Activated CD4-positive, alpha-beta memory T cell treated with anti-CD3 and anti-CD28 coated beads for 36 hours (primary cell): ENCODE measurements at places on chromosomes 1 and 21. TPM values are rescaled to one million over a fixed set of nuclear protein-coding genes. Genes with fewer than 3 reads are reported as not detected.
A peak's percentile ranks its signal among the peaks of the same experiment; 100 is the strongest.

IFI44L gene
- total RNA-seq, result 32.8 TPM

- H3K27me3 ChIP-seq, result peaks cover 13% of the 10 kb centered on the region
- no peak overlapping the region for H3K4me3 ChIP-seq
- no peaks in the 10 kb centered on the region for H3K4me1 ChIP-seq
- DNase-seq, result no peak
- no peak overlapping the region for H3K27ac ChIP-seq
Measured at GRCh38 chr1:56788588-56788987, 30.6 kb downstream of the FYB2 start.

KDF1 gene
- not detected for total RNA-seq

CD48 gene
- total RNA-seq, result 190 TPM

DNA sequence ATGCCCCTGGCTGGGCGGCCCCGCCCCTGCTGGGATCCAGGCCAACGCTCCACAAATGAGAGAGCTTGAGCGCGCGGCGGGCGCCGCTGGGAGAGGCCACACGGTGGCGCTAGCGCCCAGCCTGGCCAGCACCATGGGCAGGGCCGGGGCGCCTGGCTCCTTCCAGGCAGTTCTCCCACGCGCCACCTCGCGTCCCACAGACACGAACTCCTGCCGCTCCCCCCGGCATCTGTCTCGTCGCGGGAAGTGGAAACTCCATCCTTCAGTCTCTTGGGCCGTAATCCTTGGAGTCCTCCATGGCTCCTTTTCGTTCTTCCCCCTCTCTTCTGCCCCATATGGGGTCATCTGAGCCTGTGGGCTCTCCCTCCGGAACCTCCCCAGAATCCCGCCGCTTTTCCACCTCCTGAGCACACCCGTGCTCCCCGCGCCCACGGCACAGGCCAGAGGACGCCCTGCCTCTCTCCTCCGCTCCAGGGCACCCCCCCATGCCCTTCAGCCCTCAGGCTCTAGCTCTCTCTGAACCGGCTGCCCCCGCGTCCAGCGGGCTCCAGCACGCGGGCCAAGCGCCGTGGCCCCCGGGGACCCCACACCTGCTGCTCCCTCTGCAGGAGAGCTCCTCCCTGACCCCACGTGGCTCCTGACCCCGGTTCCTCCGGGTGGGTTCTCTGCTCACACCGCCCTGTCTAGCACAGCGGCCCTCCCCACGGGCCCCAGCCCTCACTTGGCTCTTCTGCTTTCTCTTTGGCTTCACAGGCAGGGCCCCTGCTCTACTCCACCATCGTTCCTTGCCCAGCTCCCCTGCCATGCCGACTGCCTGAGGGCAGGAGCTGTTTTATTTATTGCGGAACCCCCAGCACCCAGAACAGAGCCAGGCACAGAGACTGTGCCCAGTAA is 31.9 kb upstream of the EDN2 start:
- H3K27me3 ChIP-seq, result no peaks in the 10 kb centered on the region
- H3K27ac ChIP-seq, result peak overlapping the region; percentile 20
- peaks cover 47% of the 10 kb centered on the region for H3K36me3 ChIP-seq
- peak; percentile 78 for DNase-seq
- H3K4me1 ChIP-seq, result peaks cover 6% of the 10 kb centered on the region

GRCh38 chr1:107683191-107683657 is 281.8 kb downstream of the VAV3 start:
- no peaks in the 10 kb centered on the region for H3K27me3 ChIP-seq
- H3K4me3 ChIP-seq, result no peak overlapping the region
- no peaks in the 10 kb centered on the region for H3K36me3 ChIP-seq
- H3K4me1 ChIP-seq, result no peaks in the 10 kb centered on the region

ZBTB18 gene
- total RNA-seq, result 4.7 TPM

DNA sequence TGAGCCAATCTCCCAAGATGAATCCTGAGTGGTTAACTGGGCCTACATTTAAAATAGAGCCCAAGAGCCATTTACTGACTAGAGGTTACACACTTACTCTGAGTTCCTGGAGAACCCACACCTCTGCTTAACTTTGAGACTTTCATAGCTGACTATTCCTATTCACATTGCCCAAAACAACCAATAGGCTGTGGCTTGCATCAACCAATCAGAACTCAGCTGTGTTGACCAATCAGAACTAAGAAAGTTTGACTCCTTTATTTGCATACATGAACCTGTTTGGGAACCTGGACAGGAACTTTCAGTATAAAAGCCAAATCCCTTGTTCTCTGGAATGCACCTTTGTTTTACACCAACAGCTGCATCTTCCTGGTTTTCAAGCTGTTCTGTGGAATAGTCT is 9.5 kb downstream of the ZSWIM5 start:
- H3K4me1 ChIP-seq, result peaks cover 2% of the 10 kb centered on the region
- DNase-seq, result no peak
- H3K27ac ChIP-seq, result no peak overlapping the region
- H3K27me3 ChIP-seq, result no peaks in the 10 kb centered on the region
- H3K36me3 ChIP-seq, result no peaks in the 10 kb centered on the region
- no peak overlapping the region for H3K4me3 ChIP-seq

YBX1 gene
- total RNA-seq, result 1,101 TPM

NUP210L gene
- 0.12 TPM for total RNA-seq

DNA sequence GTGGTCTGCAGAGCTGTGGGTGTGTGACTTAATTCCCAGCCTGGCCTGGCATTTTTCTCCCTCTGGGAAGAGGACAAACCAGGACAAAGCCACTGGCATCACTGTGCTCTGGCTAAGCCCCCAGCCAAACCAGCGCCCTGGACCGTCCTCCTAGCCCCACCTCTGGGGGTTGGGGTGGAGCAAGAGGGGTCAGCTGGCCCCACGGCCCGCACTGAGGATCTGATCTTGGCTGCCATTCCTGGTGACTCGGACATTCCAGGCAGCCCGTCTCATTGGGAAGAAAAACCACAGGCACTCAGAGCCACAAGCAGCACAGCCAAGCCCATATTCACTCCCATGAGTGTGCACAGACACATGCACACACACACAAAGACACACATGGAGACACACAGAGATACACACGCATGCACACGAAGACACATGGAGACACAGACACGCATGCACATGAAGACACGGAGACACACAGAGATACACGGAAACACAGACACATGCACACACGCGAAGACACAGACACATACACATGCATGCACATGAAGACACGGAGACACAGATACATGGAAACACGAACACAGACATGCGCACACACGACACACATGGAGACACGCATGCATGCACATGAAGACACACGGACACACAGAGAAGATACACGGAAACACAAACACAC is 2.3 kb upstream of the MXRA8 start:
- H3K27ac ChIP-seq, result no peak overlapping the region
- H3K27me3 ChIP-seq, result peaks cover 6% of the 10 kb centered on the region
- no peaks in the 10 kb centered on the region for H3K36me3 ChIP-seq
- H3K4me3 ChIP-seq, result no peak overlapping the region

- peaks cover 7% of the 10 kb centered on the region for H3K27me3 ChIP-seq
- H3K27ac ChIP-seq, result no peak overlapping the region
- no peaks in the 10 kb centered on the region for H3K36me3 ChIP-seq
- peaks cover 3% of the 10 kb centered on the region for H3K4me1 ChIP-seq
- no peak overlapping the region for H3K4me3 ChIP-seq
Measured at GRCh38 chr1:244820131-244820530, 15.3 kb upstream of the COX20 start.

- DNase-seq, result peak; percentile 98
- H3K4me3 ChIP-seq, result peak within 1 kb of the TSS; percentile 96
- peaks cover 50% of the 10 kb centered on the region for H3K36me3 ChIP-seq
- H3K27me3 ChIP-seq, result no peaks in the 10 kb centered on the region
Measured at GRCh38 chr1:156816561-156817328, at the start of gene SH2D2A. Gene SH2D2A, minus strand, starts transcription at chr1:156816848. Its CDS starts 140 bp downstream, at chr1:156816708.

UBL4B gene
- total RNA-seq, result not detected

RO60 gene
- total RNA-seq, result 56.5 TPM

PRMT6 gene
- total RNA-seq, result 9.7 TPM

KRTAP21-2 gene
- total RNA-seq, result not detected

DNA sequence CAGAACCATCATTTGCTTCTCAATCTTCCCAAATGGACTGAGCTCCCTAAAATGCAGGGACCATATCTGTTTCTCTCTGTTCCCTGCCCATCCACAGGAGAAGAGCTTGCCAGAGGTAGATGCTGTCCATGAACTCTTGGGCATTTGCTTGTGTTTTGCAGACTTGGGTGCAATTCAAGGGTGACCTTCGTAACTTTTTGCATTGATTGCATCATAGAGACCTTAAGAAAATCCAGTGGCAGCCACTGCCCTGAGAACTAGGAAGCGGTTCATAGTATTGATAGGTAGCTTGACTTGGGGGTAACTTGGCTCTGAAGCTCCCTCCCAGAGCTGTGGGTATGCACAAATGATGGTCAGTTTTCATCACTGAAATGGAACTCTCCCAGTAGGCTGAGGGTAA is 34.3 kb upstream of the EDEM3 start:
- no peak for DNase-seq
- no peak overlapping the region for H3K27ac ChIP-seq
- H3K27me3 ChIP-seq, result no peaks in the 10 kb centered on the region
- H3K36me3 ChIP-seq, result peaks cover 12% of the 10 kb centered on the region

ZBTB8A gene
- total RNA-seq, result 0.27 TPM

GRCh38 chr1:111419037-111419436 is 8.5 kb downstream of the OVGP1 start:
- DNase-seq, result no peak
- no peaks in the 10 kb centered on the region for H3K27me3 ChIP-seq
- peaks cover 18% of the 10 kb centered on the region for H3K36me3 ChIP-seq
- H3K27ac ChIP-seq, result no peak overlapping the region
- H3K4me1 ChIP-seq, result no peaks in the 10 kb centered on the region

DNA sequence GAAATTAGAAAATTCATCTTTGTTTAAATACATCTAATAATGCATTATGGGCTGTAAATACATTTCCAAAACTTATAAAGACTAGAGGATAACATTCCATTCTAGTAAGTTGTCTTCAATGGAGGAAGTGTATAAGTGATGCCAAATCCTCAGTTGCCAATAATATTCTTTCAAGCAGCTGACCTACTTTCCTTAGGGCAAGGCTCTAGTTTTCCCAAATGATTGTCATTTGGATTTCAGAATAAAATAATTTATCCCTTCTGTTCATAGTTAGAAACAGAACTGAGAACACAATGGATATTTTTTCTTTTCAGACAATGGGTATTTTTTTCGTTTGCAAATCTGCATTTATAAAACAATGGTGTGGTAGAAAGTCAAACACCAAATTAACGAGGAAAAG is 354.9 kb upstream of the ADAMTS5 start:
- no peak overlapping the region for H3K4me3 ChIP-seq
- H3K4me1 ChIP-seq, result no peaks in the 10 kb centered on the region
- H3K36me3 ChIP-seq, result no peaks in the 10 kb centered on the region
- no peak for DNase-seq

PADI1 gene
- total RNA-seq, result not detected

DNA sequence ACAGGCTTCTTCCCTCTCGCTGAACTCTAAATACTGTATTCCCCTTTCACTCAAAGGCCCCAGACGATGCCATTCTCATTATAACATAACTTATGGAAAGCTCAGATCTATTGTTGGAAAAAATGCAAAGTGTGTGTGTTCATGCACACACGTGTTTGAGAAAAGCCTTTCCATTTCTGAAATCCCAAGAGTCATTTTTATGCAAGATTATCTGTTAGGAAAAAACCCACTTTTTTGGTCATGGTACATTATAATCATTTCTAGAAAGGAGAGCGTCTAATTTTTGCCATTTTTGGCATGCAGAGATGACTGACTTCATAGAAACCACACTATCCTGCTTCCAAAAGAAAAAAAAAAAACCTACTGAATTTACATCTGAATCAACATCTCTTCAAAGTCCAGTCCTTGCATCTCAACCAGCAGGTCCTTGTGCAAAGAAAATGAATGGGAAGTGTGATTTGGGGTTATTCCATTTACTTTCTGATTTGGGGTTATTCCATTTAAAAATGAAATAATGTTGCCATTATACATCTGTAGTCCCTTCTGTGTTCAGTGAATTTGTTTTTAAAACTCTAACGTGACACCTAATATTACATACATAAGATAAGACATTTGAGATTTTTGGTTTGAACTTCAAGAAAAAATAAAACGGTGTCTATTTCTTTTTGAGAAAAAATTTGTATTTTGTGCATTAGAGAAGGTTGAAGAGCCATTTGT is 150.3 kb downstream of the DHRS3 start:
- no peaks in the 10 kb centered on the region for H3K27me3 ChIP-seq
- H3K4me3 ChIP-seq, result no peak overlapping the region
- peaks cover 20% of the 10 kb centered on the region for H3K36me3 ChIP-seq
- H3K4me1 ChIP-seq, result peaks cover 48% of the 10 kb centered on the region
- DNase-seq, result no peak

ZNF683 gene
- total RNA-seq, result not detected

KLF17 gene
- not detected for total RNA-seq

MYBPH gene
- total RNA-seq, result not detected

DNA sequence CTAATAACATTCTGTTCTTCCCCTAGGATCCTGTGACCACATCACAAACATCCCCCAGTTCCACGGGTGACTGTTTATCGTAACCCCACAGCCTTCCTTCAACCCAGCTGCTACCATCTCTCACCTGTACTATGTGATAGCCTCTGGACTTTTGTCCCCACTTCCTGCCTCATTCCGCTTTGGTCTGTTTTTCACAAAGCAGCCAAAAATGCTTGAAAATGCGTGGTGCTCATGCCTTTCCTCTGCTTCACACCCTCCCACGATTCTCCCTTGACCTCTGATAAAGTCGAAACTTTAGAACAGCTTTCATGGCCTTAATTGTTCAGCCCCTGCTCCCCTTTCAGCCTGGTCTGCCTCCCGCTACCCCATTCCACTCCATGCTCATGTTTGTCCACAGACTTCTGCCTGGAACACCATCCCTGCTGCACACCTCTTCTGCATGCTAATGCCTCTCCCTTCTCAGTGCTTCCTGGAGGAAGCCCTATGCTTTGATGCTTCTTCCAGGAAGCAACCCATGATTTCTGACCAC is 165.6 kb downstream of the PLPP3 start:
- H3K27me3 ChIP-seq, result peaks cover 2% of the 10 kb centered on the region
- no peak overlapping the region for H3K4me3 ChIP-seq
- no peaks in the 10 kb centered on the region for H3K36me3 ChIP-seq
- DNase-seq, result no peak
- no peaks in the 10 kb centered on the region for H3K4me1 ChIP-seq

C1orf159 gene
- total RNA-seq, result 20.5 TPM

DNA sequence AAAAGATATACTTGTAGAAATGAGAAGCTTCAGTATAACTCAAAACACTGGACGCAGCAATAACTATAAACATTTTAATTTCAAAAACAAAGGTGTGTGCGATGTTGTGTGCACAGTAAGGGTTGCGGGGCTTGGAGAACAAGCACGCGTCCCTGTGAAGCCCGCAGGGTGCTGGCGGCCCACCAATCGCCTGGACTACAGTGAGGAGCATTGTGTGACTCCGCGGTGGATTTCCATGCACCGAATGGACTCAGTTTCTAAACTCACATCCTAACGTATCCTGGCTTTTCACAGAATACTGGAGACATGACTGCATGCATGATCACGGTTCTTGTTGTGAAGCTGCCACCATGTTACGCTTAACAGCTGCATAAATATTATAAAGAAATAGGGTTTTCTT is 33.0 kb downstream of the NTPCR start:
- no peak overlapping the region for H3K27ac ChIP-seq
- H3K4me1 ChIP-seq, result peaks cover 8% of the 10 kb centered on the region
- no peaks in the 10 kb centered on the region for H3K27me3 ChIP-seq
- no peak overlapping the region for H3K4me3 ChIP-seq
